ENCODE measurements at places on chromosomes 5 and 9. TPM values are rescaled to one million over a fixed set of nuclear protein-coding genes. Genes with fewer than 3 reads are reported as not detected.

- no peak for DNase-seq
These were observed 35.3 kb upstream of the ZNF131 start for GRCh38 chr5:43085453-43085852.

GRCh38 chr5:34652914-34653313, 3.2 kb upstream of the RAI14 start:
- DNase-seq = no peak

DNA sequence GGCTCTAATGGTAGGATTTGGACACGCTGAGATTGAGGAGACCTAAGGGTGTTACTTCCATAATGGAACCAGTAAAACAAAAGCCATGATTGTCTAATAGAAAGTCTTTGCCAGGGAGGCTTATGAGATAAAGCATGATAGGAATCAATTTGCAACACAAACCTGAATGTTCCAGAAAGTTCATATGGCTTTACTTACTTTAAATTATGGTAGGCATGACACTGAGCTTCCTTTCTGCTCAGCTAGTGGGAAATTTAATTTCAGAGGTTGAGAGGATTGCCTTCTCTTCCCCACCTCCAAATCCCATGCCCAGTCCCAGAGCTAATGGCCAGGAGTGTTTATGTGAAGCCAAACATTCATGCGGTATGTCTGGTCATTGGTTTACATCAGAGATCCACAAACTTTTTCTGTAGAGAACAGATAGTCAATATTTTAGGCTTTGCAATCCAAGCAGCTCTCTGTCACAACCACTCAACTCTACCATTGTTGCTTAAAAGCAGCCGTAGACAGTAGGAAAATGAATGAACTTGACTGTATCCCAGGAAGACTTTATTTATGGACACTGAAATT, 114.5 kb downstream of the UGCG start:
- no peak for DNase-seq

- DNase-seq = peak; percentile 59
These were observed 346.0 kb downstream of the KDM4C start for GRCh38 chr9:7103771-7104170.

- DNase-seq = peak; percentile 28
These were observed 4.1 kb downstream of the NACC2 start for GRCh38 chr9:136090768-136091581.

DNA sequence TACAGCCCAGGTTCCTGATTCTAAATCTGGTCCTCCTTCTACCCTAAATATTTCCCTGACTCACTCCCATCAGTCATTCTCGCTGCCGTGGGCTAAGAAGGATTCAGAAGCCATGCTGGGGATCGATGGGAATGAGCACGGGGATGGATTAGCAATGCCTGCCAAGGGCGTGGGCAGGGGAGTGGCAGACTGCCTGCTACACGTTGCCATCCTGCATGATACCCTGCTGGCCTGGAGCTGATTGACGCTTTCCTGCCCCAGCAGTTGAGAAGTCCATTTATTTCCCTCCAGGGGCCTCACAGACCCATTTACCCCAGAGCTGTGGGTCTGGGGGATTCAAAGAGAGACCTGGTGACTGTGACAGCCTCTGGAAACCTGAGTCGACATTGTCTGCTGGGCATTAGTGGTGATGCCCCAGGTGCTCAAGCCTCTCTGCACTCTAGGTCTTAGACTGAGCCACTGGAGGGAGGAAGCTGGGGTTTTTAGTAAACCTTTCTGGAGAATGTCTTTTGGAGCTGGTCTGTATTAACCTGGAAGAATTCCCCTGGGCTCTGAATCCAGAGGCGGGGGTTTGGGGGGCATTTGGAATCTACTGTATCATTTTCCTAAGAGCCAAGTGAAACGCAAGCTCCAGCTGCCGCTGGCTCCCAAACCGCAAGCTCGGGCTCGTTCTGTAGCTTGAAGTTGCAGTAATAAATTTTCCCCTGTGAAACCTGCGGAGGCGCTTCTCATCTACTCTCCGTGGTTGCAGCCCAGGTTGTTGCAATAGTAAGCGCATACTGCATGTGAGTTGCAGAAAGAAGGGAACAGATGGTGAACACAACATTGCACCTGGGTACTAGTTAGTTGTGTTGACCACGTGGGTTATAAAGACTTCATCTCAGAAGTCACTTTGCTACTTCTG, 76.3 kb upstream of the RAPGEF1 start:
- no peak for DNase-seq

GRCh38 chr9:438066-438465, 223.4 kb downstream of the DOCK8 start:
- DNase-seq = peak; percentile 55

DNA sequence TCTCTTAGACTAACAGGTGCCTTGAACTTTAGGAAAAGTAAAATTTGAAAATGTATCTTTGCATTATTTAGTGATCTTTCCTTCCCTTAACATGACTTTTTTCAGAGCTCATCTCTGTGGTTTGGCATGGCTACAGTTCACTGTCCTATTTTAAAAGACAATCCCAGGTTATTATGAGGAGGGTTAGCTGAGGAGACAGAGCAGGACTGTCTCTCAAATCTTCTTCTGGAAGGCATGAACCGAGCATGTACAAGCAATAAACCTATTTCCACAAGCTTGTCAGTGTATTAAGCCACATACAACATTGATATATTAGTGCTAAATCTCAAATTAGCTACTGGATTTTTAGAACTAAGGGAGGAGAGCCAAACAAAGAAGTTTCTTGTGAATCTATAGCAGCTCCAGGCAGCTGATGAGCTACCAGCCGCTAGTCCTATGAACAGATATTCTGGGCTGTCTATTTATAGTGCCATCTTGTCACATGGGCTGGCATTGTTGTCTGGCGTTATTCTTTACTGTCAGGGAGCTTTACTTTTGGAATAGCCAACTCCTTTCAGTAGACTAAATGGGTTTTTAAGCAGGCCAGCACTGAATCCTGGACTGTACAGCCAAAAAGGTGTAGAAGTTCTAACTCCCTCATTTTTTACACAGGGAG, 171.2 kb upstream of the ACTBL2 start:
- DNase-seq = no peak

GRCh38 chr9:29750062-29750461, 2176.8 kb upstream of the C9orf72 start:
- peak; percentile 25 for DNase-seq

DNA sequence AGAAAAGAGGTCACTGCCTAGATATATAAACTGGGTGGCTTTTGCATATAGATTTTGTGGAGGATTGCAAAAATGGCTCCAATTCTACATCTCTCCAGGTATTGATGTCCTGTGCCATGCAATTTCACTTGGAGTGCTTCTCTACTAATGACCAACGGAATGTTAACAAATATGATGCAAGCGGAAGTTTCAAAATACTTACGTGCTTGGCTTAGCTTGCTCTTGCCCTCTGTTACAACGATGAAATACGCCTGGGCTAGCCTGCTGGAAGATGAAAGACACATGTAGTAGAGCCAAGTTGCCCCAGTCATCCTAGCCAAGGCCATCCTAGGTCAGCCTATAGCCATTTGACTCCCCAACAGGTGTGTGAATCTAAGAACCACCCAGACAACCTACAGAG, 3.6 kb upstream of the POC5 start:
- DNase-seq = peak; percentile 54

GRCh38 chr5:179128041-179128365, 67.8 kb downstream of the ZNF354C start:
- no peak for DNase-seq

GRCh38 chr5:59238126-59238902, 655.2 kb downstream of the PDE4D start:
- no peak for DNase-seq

GRCh38 chr9:37417252-37417803, 5.2 kb upstream of the GRHPR start:
- no peak for DNase-seq

DNA sequence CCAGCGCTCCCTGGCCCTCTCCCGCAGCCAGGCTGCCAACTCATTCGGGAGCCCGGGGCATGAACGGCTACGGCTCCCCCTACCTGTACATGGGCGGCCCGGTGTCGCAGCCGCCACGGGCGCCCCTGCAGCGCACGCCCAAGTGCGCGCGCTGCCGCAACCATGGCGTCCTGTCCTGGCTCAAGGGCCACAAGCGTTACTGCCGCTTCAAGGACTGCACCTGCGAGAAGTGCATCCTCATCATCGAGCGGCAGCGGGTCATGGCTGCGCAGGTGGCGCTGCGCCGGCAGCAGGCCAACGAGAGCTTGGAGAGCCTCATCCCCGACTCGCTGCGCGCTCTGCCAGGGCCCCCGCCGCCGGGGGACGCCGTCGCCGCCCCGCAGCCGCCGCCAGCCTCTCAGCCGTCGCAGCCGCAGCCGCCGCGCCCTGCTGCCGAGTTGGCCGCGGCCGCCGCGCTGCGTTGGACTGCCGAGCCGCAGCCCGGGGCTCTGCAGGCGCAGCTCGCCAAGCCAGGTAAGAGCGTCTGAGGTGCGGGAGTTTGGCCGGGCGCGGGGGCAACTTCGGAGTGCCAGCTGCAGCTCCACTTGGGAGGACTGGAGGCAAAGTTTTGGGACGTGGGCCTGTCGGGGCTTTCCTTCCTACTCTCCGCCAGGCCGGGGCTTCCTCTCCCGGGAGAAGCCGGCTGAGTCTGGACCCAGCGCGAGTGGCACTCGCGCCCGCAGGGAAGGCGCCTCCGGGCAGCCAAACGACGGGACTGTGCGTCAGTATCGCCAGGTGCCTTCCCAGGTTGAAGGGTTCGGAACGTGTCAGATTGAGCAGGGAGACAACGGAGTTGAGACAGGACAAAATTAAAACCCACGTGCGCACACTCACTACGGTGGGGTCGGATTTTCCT, 735 bp downstream of the DMRT3 start:
- no peak for DNase-seq

DNA sequence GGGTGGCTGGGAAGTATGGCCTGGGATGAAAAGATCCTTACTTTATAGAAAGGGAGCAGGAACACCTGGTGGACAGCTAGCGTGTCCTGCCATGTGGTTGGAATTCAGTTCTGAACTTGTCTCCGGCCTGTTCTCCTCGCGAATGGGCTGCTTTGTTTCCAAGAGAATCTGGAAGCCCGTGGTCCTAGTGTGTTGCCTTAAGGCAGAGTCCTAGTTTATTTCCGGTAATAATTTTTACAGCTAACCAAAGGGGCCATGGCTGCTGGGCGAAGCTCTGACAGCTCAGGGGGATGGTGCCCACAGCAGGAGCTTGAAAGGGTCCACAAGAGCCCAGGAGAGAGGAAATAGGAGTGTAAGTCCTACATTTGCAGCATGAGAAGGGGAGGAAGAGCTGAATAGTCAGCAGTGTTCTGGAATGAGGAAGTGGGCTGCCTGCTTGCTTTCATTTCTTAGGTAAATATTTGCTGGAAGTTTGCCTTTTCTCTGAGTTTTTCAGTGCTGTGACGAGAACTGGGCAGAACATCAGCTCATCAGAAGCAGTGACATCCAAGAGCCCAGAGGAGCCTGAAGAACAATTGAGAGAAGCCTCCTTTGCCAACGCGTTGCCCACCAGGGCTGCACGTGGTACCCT, 13.1 kb upstream of the IGFBPL1 start:
- DNase-seq = no peak

DNA sequence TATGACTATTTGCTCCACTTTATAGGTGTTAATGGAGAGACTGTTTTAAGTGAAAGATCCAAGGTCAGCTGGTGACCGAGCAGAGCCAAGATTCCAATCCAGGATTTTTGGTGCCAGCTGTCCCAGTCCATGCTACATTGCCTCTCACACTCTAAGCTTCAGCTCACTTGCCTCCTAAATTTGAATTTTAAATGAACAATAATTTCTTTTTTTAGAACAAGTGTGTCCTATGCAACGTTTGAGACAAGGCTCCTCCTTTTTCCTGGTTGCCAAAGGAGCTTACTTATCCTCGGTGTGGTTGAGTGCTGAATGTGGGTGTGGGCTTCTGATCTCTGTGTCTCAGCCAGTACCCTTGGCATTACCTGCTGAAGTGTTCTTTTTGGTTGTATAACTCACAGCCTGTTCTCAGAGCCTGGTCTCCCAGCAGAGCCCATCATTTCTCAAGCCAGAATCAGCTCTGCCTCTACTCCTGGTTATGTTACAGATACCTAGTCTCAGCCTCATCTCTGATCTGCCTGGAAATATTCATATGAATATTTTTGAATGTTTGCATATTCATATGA, 4.0 kb upstream of the PRRC1 start:
- no peak for DNase-seq

GRCh38 chr9:119963798-119964372, 594.6 kb upstream of the BRINP1 start:
- DNase-seq = peak; percentile 79

DNA sequence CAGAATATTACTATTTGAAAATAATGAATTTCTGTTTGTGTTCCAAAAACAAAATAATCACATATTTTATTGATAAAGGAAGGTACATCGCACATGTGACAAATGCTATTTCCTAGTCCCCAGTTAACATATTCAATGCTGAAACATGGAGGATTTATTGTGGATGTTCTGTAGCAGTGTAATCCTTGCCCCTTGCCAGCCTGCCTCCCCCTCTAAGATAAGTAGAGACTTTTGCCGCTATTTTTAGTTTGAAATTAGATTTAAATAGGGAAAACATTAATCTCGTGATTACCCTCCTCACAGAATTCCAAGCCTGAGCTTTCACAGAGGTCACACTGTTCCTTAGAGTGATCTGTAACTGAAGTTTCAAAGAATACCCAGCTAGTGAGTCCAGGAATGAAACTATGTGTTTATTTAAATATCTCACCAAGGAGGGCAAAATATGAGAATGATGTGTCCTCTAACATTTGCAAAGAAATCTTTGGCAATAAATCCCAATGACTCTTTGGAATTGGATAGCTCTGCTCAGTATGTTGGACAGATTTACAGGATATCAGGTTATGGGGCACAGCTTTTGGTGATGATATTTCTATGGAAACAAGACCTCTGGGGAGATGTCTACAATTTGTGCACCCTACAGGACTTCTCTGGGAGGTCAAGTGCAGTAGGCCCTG, 17.3 kb downstream of the CTXN3 start:
- no peak for DNase-seq

GRCh38 chr5:113067635-113068344, 91.2 kb downstream of the DCP2 start:
- no peak for DNase-seq

Gene HIGD2A
- total RNA-seq = 33.5 TPM

Gene HCN1
- total RNA-seq = under 0.01 TPM

Gene PCDHB15
- under 0.01 TPM for total RNA-seq

Gene SLC34A1
- total RNA-seq = not detected

Gene TMEFF1
- total RNA-seq = 0.43 TPM

Gene ZNF454
- total RNA-seq = 0.43 TPM

Gene CTXN3
- not detected for total RNA-seq

Gene ABCA2
- total RNA-seq = 15.5 TPM

Gene IL13
- not detected for total RNA-seq

Gene ARID3C
- not detected for total RNA-seq

Gene TEX48
- not detected for total RNA-seq

Gene DDX4
- total RNA-seq = not detected

Gene USP20
- total RNA-seq = 7.7 TPM

Gene GPR21
- total RNA-seq = 1.9 TPM

Gene UQCRQ
- 179 TPM for total RNA-seq

Gene RASEF
- total RNA-seq = 0.97 TPM

All from fibroblast of villous mesenchyme (primary cell).